Lower lobe of right lung (tissue), 2 donors: ENCODE measurements at places on chromosomes 12 and 14.

GRCh38 chr12:91276509-91276908 is 93.9 kb upstream of the DCN start:
- no peaks in the 10 kb centered on the region for H3K36me3 ChIP-seq
- no peak overlapping the region for H3K4me3 ChIP-seq
- no peak overlapping the region for H3K27ac ChIP-seq
- no peaks in the 10 kb centered on the region for H3K27me3 ChIP-seq
- no peak for DNase-seq
- peaks cover 10% of the 10 kb centered on the region for H3K4me1 ChIP-seq

GRCh38 chr14:70416338-70416724 is 559 bp downstream of the SYNJ2BP start:
- no peaks in the 10 kb centered on the region for H3K27me3 ChIP-seq
- no peaks in the 10 kb centered on the region for H3K36me3 ChIP-seq
- peak overlapping the region; percentile 82 for H3K4me3 ChIP-seq
- no peak for DNase-seq

DNA sequence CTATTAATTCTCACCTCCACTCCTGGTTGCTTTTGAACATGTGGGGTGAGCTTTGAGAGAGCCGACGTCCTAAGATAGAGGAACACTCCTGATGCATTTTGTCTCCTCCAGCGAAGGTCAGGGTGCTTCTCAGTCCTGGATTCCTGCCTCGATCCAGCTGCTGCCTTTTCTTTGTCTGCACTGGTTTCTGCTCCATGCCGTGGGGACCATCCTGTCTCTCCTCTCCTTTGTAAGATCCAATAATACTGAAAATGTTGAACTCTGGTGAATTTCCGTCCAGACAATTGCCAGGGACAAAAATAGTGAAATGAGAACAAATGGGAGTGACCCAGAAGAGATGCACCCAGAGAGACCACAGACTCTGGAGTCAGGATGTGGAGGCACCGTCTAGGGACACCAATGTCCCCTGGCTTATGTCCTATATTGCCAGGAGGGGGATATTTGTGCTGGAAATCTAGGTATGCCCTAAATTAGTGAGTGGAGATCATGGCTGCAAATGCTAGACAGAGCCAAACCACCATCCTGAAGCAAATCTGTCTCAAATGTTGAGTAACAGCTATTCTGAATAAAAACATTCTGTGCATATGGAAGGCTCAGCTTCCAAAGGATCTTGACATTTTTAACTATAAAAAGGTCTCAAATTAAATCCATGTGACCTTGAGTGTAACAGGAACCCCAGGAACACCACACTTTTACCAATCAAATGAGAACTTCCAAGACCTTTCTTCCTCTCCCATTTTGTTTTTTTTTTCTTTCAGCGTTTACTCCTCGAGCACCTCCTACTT is 170.9 kb downstream of the PPM1H start:
- H3K27me3 ChIP-seq = no peaks in the 10 kb centered on the region
- H3K4me1 ChIP-seq = peaks cover 13% of the 10 kb centered on the region
- H3K36me3 ChIP-seq = no peaks in the 10 kb centered on the region
- no peak for DNase-seq
- H3K4me3 ChIP-seq = no peak overlapping the region

DNA sequence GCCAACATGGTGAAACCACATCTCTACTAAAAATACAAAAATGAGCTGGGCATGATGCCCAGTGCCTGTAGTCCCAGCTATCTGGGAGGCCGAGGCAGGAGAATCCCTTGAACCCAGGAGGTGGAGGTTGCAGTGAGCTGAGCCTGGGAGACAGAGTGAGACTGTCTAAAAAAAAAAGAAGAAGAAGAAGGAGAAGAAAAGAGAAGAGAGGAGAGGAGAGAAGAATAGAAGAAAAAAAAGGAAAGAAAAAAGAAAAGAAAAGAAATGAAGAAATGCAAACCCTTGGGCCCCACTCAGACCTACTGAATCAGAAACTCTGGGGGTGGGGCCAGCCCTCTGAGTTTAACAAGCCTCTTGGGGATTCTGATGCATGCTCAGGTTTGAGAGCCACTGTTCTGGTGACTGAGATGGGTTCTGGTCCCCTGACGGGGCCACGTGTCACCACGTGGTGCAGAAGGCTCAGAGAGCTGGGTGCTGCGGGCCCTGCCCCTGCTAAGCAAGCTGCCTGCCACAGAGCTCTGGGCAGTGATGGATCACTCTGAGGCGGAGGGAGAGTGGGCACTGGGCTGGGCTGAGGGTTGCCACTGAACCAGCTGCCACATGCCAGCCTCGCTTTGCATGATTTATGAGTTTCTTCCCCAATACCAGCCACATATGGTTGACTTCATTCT is 37.5 kb downstream of the ERH start:
- no peak overlapping the region for H3K4me3 ChIP-seq
- DNase-seq = no peak
- no peaks in the 10 kb centered on the region for H3K27me3 ChIP-seq
- no peaks in the 10 kb centered on the region for H3K4me1 ChIP-seq
- H3K27ac ChIP-seq = no peak overlapping the region

DNA sequence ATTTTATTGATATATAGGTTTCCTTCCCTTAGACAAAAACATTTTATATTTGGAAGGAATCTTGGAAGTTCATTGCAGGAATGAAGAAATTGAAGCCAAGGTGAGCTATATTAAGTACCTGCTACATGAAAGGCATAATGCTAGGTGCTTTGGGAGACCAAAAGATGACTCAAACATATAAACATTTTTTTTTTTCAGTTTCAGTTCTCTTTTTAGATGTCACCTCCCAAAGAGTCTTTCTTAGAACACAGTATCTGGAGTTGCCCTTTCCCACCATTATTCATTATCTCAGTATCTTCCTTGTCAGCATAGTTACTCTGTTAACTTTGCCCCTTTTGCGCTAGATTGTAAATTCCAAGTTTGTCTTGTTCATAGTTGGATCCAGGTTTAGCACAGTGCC is 1.1 kb downstream of the LIN52 start:
- DNase-seq = no peak
- no peaks in the 10 kb centered on the region for H3K27me3 ChIP-seq
- no peak overlapping the region for H3K27ac ChIP-seq

DNA sequence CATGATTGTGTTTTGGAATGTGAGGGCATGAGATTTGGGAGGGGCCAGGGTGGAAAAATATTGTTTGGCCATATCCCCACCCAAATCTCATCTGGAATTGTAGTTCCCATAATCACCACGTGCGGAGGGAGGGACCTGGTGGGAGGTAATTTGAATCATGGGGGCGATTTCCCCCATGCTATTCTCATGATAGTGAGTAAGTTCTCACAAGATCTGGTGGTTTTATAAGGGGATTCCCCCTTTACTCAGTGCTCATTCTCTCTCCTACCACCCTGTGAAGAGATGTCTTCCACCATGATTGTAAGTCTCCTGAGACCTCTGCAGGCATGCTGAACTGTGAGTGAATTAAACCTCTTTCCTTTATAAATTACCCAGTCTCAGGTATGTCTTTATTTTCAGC is 15.7 kb downstream of the OR10P1 start:
- H3K27ac ChIP-seq = no peak overlapping the region
- DNase-seq = no peak
- H3K27me3 ChIP-seq = no peaks in the 10 kb centered on the region
- H3K4me1 ChIP-seq = no peaks in the 10 kb centered on the region
- no peak overlapping the region for H3K4me3 ChIP-seq

DNA sequence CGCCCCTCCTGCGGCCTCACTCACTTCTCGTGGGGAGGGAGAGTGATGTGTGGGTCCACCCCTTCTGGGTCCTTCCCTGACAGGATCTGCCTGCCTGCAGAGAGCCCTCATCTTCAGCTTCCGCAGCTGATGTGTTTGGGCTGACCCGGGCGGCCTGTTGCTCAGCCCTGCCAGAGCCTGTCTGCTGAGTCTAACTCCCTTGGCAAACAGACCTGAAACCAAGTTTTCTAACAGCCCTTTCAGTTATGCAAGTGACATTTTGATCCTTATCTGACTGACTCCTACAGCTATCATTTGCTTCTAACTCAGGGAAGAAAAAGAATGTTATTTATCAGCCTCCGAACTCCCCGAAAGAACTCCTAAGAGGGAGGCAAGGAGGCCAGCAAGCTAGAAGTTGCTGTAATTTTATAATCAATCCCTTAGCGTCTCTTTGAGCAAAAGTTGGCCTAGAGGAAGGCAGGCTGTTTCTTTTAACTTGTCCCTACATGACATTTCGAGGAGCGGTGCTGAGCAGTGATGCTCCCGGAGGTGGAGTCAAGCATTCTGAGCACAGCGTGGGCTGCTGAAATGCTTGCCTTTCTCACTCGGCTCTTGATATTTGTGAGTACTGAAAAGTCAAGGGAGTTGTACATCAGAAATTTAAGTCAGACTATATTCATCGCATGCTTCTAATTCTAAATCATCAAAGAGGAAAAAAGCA is 31.5 kb upstream of the CACNA2D4 start:
- H3K4me3 ChIP-seq = no peak overlapping the region
- peaks cover 97% of the 10 kb centered on the region for H3K36me3 ChIP-seq
- no peaks in the 10 kb centered on the region for H3K27me3 ChIP-seq
- no peak for DNase-seq
- peak overlapping the region; percentile 33 for H3K27ac ChIP-seq

- no peaks in the 10 kb centered on the region for H3K36me3 ChIP-seq
- no peak overlapping the region for H3K27ac ChIP-seq
These were observed 242.1 kb downstream of the CHST11 start for GRCh38 chr12:104698871-104699270.

DNA sequence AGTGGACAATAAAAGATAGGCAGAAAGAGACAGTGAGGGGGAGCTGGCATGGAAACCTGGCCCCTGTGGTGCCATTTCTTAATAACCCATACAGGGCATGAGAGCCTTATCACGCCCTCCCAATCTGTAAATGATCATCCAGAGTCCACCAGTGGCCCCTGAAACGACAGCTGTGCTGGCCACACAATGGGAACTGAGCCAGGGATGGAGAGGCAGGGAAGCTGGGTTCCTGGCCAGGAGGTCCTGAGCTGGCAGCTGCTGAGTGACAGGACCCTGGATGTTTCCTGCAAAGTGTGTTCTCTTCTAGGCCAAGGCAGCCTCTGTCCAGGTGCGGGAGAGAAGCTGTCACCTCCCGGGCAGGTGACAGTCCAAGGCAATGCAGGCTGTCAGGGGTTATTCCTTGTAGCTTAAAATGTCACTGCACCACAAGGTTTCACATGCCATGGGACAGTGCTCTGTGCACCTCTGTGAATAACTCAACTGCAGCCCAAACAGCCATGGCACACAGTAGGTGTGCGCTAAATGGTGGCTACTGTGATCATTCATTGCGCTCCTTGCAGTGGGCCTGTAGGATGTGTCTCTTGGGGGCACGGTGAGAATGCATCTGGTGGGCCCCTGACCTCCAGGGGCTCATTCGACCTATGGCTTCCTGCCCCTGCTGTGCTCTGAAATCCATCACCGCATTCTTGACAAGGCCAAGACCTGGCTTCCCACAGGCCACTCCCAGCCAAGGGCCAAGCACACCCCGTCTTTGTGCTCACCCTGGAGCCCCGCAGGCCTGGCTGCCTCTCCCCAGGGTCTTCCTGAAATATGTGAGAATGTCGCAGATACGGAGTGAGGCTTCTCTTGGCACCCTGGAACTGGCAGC is 46.3 kb upstream of the BCL11B start:
- H3K27me3 ChIP-seq = peaks cover 11% of the 10 kb centered on the region
- H3K4me3 ChIP-seq = no peak overlapping the region
- H3K27ac ChIP-seq = no peak overlapping the region
- no peaks in the 10 kb centered on the region for H3K36me3 ChIP-seq
- no peak for DNase-seq

GRCh38 chr14:37213016-37213415 is 15.3 kb downstream of the MIPOL1 start:
- no peaks in the 10 kb centered on the region for H3K36me3 ChIP-seq
- H3K4me3 ChIP-seq = no peak overlapping the region
- no peaks in the 10 kb centered on the region for H3K27me3 ChIP-seq

- H3K36me3 ChIP-seq = no peaks in the 10 kb centered on the region
- no peak overlapping the region for H3K27ac ChIP-seq
- no peak for DNase-seq
- no peak overlapping the region for H3K4me3 ChIP-seq
- no peaks in the 10 kb centered on the region for H3K27me3 ChIP-seq
These were observed 119.4 kb downstream of the CAND1 start for GRCh38 chr12:67388331-67389138.

- H3K27ac ChIP-seq = no peak overlapping the region
- H3K36me3 ChIP-seq = no peaks in the 10 kb centered on the region
- no peaks in the 10 kb centered on the region for H3K4me1 ChIP-seq
- no peaks in the 10 kb centered on the region for H3K27me3 ChIP-seq
- DNase-seq = no peak
These were observed 62.1 kb downstream of the RESF1 start for GRCh38 chr12:32021346-32021773.

DNA sequence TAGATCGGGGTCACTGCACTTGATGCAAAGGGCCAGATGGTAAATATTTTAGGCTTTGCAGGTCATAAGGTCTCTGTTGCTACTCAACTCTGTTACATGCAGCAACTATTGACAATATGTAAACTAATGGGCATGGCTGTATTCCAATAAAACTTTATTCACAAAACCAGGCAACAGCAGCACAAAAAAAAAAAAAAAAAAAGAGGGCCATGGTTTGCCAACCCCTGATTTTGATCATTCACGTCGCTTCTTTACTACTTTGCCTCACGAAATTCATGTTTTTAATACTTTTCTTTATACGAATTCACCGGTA is 152.9 kb downstream of the RBM19 start:
- no peak for DNase-seq
- peaks cover 12% of the 10 kb centered on the region for H3K36me3 ChIP-seq
- H3K4me3 ChIP-seq = no peak overlapping the region
- H3K27ac ChIP-seq = no peak overlapping the region
- no peaks in the 10 kb centered on the region for H3K4me1 ChIP-seq
- no peaks in the 10 kb centered on the region for H3K27me3 ChIP-seq
